ENCODE measurements at places on chromosomes 6 and 20. TPM values are rescaled to one million over a fixed set of nuclear protein-coding genes. Genes with fewer than 3 reads are reported as not detected.

GRCh38 chr6:17998003-17998402, 10.6 kb upstream of the KIF13A start:
- no peak for DNase-seq

DNA sequence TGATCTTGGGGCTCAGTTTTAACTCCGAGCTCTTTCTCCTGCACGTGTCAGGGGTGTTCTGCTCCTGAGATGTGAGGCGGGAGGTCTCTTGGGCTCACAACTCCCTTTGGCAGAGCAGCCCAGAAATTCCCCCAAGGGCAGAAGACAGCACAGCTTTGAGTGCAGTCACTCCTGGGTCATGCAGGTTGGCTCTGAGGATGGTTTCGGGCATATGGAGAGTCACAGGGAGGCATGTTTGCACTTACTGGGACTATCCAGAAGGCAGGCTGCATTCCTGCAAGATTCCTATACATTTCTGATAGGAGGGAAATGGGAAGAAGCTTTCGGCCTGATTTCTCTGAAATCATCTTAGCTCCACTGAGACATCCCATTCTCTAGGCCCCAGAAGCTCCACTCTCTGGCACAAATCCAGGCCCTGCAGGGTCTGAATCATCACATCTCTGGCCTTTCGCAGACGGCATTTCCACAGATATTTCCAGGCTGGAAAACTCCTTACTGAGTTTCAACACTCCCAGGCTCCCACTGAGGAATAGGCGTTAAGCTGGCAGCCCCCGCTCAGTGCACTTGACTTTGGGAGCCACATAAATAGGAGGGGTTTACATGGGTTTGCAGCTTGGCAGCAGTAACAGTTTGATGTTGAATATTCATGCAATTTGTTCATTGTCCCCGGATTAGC, 39.7 kb downstream of the AGPAT4 start:
- DNase-seq, result no peak

- no peak for DNase-seq
These were observed 2.8 kb upstream of the RNF24 start for GRCh38 chr20:4018023-4018748.

GRCh38 chr6:125839471-125839870, 48.7 kb downstream of the NCOA7 start:
- DNase-seq, result no peak

DNA sequence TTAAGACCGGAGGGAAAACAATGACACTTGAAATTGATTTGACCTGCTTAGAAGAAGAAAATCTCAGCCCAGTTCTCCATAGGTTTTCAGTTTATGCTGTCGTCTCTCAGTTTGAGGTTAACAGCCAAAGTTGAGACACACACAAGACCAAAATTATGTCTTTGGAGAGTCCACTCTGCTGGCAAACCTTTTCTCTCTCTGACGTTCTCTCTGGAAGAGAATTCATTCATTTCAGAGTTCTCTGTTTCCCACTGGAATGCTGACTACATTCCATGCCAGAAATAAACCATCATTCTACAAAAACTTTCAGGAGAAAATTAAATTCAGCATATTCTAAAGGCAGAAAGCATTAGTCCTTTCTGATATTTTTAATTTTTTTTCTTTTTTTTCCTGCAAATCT, 155.2 kb downstream of the TFAP2A start:
- no peak for DNase-seq

GRCh38 chr20:32820698-32821377, 1.1 kb downstream of the MAPRE1 start:
- DNase-seq, result no peak

- DNase-seq, result no peak
These were observed at the start of gene ITPR3 for GRCh38 chr6:33620856-33621710. ITPR3 (plus strand) TSS chr6:33621322; CDS start chr6:33621603, 281 bp downstream.

DNA sequence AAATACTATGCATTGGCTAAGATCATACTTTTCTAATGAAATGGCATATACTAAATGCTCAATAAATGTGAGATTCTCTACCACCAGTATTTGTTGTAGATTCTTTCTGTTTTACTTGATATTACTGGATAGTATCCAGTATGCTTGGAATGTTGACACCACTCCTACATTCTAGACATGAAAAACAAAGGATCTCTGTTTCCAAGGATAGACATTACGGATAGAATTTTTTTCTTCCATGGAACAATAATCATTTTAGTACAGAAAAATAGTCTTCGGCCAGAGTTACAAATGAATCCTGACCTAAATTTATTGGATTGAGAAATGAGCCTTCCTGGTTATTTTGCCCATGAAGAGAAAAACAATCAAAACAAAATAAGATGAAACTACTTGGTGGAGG, 258.2 kb upstream of the NT5E start:
- DNase-seq, result no peak

DNA sequence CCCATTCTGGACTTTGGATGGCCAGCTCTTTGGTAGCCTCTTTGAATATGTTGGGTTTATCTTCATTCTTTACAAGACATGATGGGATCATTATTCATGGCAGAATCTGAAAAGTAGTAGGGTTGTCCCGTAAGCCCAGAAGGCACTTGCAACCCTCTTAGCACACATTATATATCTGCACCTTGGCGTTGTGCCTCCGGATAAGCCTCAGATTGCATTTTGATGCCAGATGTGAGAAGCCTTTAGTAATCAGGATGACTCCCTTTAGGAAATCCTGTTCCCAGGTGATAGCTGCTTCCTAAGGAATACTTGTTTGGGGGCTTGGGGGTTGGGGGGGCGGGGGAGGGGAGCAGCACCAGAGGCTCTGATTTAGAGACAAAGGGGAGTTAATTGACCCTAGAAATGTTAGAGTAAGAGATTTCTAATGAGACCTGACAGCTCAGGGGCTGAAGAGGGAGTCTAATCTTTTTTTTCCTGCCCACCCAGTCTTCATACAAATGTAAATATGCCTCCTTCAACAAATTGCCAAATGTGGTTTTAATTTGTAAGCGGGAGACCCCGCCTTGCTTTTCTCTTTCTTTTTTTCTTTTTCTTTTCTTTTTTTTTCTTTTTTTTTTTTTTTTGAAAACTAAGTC, 55.1 kb downstream of the JAG1 start:
- no peak for DNase-seq

GRCh38 chr6:144377586-144378210, 92.6 kb downstream of the UTRN start:
- DNase-seq, result no peak

DNA sequence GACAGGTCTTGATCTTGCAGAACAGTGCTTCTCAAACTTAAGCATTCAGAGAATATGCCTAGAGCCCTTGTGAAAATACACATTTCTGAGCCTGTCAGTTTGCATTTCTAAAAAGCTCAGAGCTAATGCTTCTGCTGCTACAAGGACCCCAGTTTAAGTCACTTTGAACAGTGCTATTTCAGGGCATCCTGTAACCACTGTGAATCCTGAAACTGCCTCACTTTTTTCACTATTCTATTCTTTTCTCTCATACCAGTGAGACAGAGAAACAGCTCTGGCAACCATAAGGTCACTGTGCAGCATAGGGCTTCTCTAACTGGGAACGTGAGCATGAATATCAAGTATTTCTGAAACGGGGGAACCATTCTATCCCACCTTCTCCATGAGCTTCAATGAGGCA, 51.2 kb downstream of the LGSN start:
- no peak for DNase-seq

The CASS4 gene
- 2.8 TPM for polyA plus RNA-seq

The IFT52 gene
- 70.4 TPM for polyA plus RNA-seq

The FRK gene
- polyA plus RNA-seq, result 4.4 TPM

The WASF1 gene
- polyA plus RNA-seq, result 56.4 TPM

The LIN28B gene
- 0.30 TPM for polyA plus RNA-seq

The ROMO1 gene
- 40.3 TPM for polyA plus RNA-seq

The EPHA7 gene
- polyA plus RNA-seq, result 49.7 TPM

The BPHL gene
- 74.3 TPM for polyA plus RNA-seq

The CD164 gene
- polyA plus RNA-seq, result 598 TPM

The DEFB124 gene
- 0.49 TPM for polyA plus RNA-seq

Measured in left renal pelvis (tissue), 4 donors.